Stimulated activated naive B cell treated with anti-CD40 and anti-IgM and Interleukin-4, amounts not matched to agents 10 μg/mL and 1 μg/mL and 100 μg/mL, for 72 hours (primary cell): ENCODE measurements at places on chromosomes 12 and 14.

DNA sequence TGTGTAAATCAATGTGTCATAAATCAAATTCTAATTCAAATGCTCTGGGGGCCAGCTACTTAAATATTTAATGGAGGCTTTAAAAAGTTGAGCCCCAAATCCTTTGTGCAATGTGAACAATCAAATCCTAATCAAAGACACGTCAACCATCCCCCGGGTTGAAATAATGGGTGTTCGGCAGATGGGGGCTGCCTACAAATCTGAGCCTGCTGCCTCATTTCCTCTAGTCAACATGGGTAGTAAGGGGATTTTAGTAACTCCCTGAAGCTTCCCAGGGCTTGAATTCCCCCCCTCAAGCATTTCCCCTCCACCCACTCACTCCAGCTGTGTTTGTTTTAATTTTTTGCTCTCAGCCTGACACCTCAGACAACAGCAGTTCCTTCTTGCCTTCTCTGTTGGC lies 37.8 kb downstream of the SRRM4 start:
- no peak for DNase-seq
- no peaks in the 10 kb centered on the region for H3K36me3 ChIP-seq
- peaks cover 23% of the 10 kb centered on the region for H3K27me3 ChIP-seq
- no peaks in the 10 kb centered on the region for H3K4me1 ChIP-seq
- H3K4me3 ChIP-seq: no peak overlapping the region

DNA sequence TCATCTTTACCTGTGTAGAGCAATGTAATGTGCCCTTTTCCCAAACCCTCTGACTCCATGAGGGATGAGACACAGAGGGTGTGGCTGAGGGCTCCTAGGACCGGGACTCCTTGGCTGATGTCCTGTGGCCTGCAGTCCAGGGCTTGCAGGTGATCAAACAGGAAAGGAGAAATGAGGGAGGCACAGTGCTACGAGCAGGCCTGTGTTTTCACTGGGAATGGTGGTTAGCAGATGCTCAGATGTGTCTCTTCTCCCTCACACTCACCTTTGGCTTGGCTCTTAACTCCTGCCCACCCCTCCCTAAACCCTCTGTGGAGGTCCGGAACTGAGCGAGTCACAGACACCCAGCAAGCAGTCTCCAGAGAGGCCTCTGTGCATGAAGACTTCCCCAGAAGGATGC lies 254.4 kb downstream of the DAD1 start:
- no peaks in the 10 kb centered on the region for H3K27me3 ChIP-seq
- no peaks in the 10 kb centered on the region for H3K36me3 ChIP-seq
- no peak overlapping the region for H3K4me3 ChIP-seq

GRCh38 chr12:85580562-85581168 lies 255.5 kb downstream of the RASSF9 start:
- H3K4me1 ChIP-seq: no peaks in the 10 kb centered on the region
- H3K27me3 ChIP-seq: no peaks in the 10 kb centered on the region
- no peak overlapping the region for H3K4me3 ChIP-seq
- H3K27ac ChIP-seq: no peak overlapping the region
- no peaks in the 10 kb centered on the region for H3K36me3 ChIP-seq
- DNase-seq: no peak

DNA sequence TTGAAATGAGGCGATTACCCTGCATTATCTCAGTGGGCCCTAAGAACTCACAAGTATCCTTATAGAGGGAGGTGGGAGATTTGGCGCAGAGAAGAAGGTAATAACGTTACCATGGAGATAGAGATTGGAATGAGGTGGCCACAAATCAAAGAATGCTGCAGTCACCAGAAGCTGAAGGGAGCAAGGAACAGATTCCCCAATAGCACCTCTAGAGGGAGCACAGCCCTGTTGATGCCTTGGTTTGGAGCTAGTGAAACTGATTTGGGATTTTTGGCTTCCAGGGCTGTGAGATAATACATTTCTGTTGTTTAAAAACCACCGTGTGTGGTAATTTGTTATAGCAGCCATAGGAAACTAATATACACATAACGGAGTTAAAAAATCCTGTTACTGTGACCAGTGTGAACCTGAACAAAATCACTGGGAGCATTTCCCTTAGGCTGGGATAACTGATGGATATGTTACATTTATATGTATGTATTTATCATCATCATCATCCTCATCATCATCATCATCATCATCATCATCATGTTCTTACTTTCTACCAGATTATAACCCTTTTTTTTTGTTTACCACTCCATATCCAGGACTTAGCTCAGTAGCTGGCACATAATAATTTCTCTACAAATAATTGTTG lies 100.3 kb downstream of the LIN7A start:
- no peaks in the 10 kb centered on the region for H3K36me3 ChIP-seq
- H3K27ac ChIP-seq: no peak overlapping the region
- H3K27me3 ChIP-seq: no peaks in the 10 kb centered on the region
- H3K4me3 ChIP-seq: no peak overlapping the region

DNA sequence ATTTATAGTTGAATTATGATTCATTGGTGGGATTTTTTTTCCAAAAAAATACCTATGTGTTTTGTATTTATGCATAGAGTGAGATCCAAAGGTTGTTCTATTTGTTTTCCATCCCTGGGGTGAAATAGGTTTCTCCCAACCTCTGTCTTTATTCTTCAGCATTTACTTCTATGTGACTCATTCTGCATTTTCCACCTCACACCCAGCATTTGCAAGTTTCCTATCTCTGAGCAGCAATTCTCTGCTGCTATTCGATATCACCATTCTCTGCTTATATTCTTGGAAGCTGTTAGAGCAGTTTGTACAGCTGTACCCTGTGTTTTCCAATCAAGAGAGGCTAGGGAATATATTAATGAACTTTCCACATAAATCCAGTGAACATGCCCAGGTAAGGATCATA lies 538.9 kb downstream of the SNAPC1 start:
- DNase-seq: no peak
- H3K27me3 ChIP-seq: no peaks in the 10 kb centered on the region
- H3K36me3 ChIP-seq: no peaks in the 10 kb centered on the region
- H3K27ac ChIP-seq: no peak overlapping the region
- H3K4me3 ChIP-seq: no peak overlapping the region
